ENCODE measurements at places on chromosomes 13 and 19. TPM values are rescaled to one million over a fixed set of nuclear protein-coding genes. Genes with fewer than 3 reads are reported as not detected.

- DNase-seq: no peak
Observed at GRCh38 chr19:58134244-58134643, 16.3 kb downstream of the ZNF329 start.

DNA sequence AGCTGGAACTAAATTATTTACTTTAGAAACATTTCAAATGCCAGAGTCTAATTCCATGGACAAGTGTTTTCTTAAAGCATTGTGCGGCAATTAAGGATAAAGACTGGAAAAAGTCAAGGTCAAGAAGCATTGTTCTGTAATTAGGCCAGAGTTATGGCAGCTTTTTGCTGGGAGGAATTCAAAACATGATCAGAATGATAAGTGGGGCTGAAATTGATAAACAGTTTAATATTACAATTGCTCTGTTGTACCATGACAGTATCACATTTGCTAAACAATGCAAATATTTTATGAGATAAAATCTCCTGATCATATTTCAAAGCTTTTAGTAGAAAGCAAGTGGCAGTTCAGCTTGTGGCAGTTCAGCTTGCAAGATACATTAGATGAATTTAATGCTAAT lies 513.7 kb downstream of the GPC6 start:
- no peak for DNase-seq

GRCh38 chr13:22561581-22561980 lies 619.2 kb upstream of the SGCG start:
- DNase-seq: no peak

Gene FFAR1
- not detected for total RNA-seq

DNA sequence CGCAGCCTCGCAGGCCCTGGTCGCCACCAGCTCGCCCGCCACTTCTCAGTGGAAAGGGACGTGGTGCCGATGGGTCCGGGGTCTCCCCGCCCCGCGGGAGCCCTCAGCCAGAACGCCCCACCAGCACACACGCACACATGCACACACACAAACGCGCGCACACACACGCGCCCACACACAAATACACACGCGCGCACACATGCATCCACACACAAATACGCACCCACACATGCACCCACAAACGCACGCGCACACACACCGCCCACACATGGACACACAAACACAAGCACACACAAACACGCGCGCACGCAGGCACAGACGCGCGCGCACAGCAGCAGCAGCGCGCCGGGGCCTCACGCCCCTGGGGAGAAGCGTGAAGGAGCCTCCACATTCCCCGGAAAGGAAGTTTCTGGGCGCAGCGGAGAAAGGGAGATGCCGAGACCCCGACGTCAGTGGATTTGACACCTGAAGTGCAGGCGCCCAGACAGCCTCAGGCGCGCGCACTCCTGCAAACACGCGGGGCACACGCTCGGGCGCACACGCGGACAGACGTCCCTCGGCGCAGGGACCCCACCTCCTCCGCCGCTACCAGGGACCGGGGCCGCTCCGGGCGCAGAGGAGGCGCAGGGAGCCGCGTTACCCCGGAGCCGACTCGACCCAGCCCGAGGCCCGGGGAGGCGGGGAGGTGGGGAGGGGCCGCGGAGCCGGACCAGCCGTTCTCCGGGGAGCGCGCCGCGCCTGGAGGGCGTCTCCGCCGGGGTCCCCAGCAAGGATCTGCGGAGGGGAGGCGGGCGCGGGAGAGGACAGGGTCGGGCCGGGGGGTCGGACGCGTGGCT lies 622 bp downstream of the RASA3 start:
- no peak for DNase-seq

DNA sequence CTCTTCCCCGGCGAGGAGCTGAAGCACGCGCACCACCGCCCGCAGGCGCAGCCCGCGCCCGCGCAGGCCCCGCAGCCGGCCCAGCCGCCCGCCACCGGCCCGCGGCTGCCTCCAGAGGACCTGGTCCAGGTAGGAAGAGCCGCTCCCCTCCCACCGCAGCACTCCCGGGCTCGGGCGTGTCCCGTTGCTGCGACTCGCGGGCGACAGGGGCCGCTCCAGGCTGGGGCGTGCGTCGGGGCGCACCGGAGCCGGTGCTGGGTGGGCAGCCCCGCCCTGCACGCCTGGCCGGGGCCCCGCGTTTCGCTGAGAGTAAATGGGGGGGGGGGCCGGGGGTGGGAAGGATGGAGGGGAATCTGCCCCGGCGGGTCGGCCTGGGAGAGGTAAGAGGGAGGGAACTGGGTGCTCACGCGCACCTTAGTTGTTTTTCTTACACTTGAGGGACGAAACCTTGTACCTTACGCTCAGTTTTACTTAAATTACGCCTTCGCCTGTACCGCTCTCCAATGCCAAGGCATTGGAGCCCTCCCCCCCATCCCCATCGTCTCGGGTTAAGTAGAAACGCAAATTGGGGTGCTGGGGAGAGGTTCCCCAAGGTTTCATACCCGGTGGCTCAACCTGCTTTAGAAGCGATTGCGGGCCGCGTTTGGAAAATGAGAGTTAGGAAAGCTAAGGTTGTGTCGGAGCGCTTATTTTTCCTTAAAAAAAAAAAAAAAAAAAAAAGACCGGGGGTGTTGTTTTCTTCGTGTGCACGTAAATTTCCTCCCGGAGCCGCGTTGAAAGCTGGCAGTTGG lies 850 bp downstream of the KLF5 start:
- DNase-seq: peak; percentile 40

Gene KIR3DL1
- total RNA-seq: not detected

GRCh38 chr19:43438291-43439031 lies 23.8 kb downstream of the TEX101 start:
- peak; percentile 62 for DNase-seq

Gene NLRP9
- total RNA-seq: not detected

Gene NFIC
- 144 TPM for total RNA-seq

- no peak for DNase-seq
Observed at GRCh38 chr13:113537205-113537604, 46.7 kb upstream of the DCUN1D2 start.

DNA sequence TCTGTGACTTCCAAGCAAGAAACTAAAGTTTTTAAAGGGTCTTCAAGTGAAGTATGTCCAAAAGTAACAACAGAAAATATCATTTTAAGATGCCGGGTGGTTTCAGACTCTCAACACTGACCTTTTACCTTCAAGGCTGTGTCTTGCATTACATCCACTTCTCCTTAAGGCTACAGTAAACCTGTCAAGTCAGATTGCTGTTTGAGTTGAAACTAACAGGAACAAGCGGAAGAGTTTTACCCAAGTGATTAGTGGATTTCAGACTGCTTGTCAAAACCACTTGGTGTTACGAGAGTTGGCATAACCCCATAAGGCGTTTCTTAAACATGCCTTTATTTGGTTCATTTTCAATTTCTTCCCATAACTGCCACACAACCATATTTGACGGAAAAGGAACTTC lies 283.1 kb downstream of the DCT start:
- no peak for DNase-seq

Measured in left cardiac atrium (tissue), 4 donors.